Stimulated activated CD8-positive, alpha-beta memory T cell treated with anti-CD3 and anti-CD28 coated beads, Interleukin-7, amount 100 ng/mL, for 24 hours (primary cell): ENCODE measurements at places on chromosomes 4 and X.

- DNase-seq, result no peak
Measured at GRCh38 chr4:2591189-2591588, 54.7 kb downstream of the FAM193A start.

- no peak for DNase-seq
Measured at GRCh38 chr4:71411981-71412380, 73.2 kb downstream of the SLC4A4 start.

DNA sequence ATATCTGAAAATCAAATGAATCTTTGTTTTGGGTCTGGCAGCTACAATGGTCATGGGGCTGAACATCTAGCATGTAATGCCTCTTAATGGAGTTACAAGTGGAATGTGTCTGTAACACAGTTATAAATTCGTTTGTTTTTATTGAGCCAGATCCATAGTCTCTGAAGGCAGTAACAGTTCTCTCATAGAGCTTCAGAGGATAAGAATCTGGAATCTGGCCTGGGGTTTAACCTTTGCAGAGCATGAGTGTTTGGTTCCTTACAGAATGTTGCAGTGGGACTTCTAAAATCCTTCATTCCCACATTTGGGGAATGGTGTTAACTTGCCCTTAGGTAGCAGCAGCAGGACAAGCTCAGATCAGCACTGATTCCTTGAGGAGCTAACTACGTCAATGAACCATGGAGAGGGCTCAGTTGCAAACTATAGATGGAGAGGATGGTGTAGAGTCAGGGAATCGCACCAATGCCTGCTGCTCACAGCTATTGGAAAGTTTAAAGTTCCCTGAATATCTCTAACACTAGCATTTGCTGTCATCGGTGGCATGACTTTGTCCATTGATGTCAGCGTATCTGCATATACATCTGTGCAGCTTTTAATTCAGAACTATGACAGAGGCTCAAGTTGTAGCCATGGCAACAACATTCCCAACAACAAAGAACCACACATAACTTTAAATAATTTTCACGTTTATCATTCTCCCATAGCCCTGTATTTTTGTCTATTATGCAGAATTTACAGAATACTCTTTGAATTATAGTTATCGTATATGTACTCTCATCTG is 72.2 kb downstream of the RASGEF1B start:
- no peak for DNase-seq

DNA sequence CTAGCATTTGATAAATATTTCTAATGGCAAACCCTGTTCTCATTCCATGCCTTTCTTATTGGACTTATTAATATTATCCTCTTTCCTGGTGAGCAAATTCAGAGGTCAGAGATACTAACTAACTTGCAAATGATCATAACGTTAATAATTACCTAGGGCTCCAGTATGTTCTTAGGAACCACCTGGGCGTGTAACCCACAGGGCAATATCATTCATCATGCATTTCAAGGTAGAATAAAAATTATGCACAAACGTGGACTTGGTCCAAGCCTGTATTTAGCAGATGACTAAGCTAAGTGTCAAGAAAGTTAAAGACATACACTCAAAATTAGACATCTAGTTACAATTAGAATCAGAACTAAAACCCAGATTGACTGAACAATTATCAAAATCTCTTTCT is 850.1 kb downstream of the TRIML1 start:
- no peak for DNase-seq

DNA sequence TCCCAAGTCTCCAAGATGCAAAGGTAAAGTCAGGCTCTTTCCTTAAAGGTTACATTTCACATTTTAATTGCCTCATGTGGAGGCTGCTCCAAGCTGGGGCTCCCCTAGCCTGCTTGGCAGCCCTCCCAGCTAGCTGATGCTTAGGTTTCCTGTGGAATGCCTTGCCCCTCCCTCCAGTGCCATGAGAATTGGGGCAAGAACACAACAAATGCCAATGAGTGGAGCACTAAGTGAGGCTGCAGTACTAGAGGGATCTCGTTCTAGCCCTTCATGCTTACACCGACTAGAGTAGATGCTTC is 597.7 kb downstream of the MID1IP1 start:
- no peak for DNase-seq
